Foreskin fibroblast (primary cell): ENCODE measurements at places on chromosomes 1 and 21.

GRCh38 chr21:35127851-35128250, 78.7 kb upstream of the RUNX1 start:
- DNase-seq = no peak

GRCh38 chr1:222736972-222737371, at the start of gene FAM177B:
Gene FAM177B, plus strand, starts transcription at chr1:222737202. Its CDS starts 9,344 bp downstream, at chr1:222746546.
- DNase-seq = no peak

- DNase-seq = no peak
Observed at GRCh38 chr1:81550753-81551152, 250.0 kb upstream of the ADGRL2 start.

DNA sequence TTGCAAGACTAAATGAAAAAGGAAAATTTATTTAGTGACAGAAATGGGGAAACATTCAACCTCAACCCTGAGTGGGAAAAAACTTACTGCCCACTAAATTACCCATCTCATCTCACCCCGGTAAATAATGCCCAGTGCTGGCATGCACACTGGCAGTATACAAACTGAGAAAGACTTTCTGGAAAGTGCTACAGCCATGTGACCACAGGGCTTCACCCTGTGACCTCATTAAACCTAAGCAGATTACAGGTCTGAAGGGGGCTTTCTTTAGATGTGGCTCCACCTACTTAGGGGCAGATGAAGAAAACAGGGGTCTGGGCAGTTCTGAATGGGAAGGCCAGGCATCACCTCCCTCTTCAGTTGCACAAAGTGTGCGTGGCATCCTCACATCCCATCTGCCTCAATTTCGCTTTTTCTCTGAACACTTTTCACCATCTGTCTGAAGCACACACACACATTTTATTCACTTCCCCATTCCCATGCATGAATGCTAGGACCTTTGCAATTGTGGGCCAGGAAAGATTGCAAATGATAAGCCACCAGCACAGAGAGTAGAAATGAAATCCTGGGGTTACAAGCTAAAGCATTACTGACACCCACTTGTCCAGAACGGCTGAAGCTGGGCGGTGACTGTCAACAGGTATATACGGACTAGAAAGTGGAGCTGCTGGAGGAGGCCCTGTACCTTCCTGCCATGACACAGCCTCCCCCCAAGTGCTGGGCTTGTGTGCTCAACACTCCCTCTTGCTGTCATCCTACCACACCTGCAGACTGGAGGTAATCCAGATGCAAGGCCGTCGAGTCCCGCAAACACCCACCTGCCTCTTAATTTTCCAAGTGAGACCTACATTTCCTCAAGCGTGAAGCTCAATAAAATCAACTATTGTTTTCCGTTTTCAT, 2.7 kb downstream of the NADK start:
- DNase-seq = no peak

DNA sequence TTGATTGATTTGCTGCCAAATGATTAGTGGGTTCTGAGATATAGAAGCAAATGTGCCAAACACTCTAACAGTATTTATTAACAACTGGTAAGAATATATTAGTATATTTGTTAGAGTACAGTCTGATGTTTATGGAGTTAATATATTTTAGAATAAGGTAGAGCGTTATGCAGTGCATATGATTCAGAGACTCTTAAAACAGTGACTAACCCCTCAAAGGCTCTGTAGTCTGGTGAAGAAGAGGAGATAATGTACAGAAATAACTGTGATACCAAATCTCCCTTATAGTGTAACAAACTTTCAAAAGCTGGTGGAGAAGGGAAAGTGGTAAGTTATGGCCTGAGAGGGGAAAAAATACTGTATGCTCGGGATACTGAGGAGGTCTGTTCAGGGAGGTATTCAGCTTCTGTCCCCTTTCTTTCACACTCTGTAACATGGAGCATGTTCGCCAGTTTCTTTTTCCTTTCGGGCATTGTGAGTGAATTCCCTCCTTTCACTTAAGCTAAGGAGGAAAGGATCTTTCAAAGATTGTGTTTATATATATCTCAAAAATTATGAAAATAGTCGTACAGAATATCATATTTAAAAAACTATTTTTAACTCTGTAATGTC, 121.2 kb downstream of the ADGRL2 start:
- peak; percentile 51 for DNase-seq

DNA sequence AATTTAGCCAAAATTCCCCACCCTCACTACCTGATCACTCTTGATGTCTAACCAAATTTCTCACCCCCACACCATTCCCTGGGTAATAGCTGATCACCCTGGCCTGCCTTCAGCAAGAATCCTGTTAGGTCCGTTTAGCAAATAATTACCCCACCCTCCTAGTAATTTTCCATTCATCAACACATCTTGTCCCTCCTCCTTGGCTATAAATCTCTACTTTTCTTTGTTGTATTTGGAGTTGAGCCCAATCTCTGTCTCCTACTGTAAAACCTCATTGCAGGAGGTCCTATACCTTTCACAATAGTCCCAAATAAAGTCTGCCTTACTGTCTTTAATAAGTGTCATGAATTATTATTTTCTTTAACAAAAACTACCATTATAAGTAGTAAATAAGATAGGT, 6.9 kb upstream of the PRKAA2 start:
- DNase-seq = no peak

DNA sequence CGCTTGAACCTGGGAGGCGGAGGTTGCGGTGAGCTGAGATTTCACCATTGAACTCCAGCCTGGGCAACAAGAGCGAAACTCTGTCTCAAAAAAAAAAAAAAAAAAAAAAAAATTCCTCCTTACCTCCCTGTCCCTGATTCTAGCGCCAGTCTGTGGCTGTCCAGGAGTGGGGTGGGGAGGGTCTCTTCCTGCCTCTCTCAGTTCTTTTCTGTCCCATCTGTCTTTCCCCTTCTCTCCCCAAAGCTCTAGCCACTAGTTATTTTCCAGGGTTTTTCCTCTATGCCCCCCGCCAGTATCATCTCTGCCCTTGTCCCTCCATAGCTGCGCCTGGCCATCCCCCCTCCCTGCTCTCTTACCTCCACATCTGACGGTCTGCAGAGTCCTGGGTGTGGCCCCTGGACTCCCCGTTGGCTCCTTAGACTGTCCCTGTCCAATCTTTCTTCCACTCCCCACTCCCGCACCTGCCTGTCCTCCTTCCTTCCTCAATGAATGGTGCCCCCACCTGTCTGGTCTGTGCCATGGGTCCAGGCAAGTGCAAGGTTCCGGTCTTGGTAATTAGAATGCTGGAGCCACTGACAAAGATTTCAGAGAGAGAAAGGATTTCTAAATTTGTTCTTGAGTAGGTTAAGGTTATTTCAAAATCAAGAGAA, 1.6 kb upstream of the TMEM63A start:
- no peak for DNase-seq

- no peak for DNase-seq
Observed at GRCh38 chr1:7019510-7019909, 234.3 kb downstream of the CAMTA1 start.

DNA sequence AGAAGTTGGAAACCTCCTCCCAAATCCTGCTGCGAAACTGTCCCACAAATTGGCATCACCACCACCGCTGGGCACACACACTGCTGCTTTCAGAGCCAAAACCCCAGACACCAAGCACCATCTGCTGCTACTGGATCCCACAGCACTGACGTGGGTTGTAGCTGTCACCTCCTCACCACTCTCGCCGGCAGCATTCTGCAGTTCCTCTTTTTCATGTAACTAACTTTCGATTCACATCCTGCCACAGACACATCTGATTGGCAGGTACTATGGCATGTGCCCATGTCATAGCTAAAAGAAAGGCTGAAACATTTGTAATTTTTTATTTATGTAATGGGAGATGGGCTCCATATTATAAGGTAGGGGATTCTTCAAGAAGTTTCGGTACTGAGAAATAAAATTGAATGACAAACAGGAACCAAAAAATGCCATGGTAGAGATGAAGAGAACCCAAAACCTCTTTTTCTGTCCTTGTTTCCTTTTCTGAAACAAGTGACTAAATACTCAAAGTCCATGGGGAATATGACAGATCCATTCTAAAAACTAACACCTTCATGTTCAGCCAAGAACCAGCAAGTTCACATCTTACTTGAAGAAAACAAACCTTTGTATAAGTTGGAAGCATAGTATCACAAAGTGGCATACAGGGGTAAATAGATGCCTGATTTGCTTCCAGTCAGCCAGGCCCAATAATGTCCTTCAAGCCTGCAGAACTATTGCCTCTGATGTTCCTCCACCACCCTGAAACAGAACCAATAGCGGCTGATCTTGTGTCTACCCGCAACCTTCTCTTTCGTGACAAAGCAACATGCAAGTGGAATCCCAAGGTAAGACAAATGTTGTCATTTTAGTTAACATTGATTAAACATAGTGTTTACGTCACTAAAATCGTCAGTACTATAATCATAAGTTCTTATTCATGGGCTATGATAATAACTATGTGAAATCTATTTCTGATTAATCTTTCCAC, 26.6 kb upstream of the RGS13 start:
- peak; percentile 28 for DNase-seq

DNA sequence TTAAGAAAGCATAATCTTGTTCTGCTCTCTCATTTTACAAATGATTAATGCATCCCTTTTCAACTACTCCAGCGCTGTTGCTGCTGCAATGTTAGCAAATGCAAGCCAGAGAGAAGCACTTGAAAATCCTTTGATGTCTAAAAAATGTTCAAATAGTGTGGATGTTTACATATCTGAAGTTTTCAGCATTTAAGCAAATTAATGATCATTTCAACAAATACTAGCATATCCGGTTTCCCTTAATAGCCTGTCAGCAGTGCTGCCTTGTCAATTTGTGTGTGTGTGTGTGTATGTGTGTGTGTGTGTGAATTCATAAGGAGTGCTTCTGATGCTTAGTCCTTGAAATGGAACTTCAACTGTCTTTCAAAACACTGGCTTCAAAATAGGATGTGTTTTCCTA, 48.1 kb upstream of the WNT2B start:
- DNase-seq = peak; percentile 55

DNA sequence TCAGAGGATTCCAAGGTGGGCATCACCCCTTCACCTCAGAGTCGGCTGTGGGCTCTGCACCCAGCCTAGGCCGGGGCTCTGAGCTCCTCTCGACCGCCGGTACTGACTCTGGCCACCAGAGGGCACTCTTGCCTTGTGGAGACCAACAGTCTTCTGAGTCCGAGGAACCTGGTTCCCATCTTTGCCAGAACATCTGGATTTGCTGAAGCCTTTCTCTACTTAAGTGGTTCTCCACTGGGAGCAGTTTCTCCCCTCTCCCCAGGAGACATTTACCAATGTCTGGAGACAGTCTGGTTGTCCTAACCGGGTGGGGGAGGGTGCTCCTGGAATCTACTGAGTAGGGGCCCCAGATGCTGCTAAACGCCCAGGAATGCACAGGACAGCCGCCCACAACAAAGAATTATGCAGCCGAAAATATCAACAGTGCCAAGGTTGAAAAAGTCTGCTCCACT, 9.4 kb downstream of the ETV3L start:
- DNase-seq = peak; percentile 94

- DNase-seq = no peak
Observed at GRCh38 chr1:58786927-58787245, 3.0 kb upstream of the JUN start.

DNA sequence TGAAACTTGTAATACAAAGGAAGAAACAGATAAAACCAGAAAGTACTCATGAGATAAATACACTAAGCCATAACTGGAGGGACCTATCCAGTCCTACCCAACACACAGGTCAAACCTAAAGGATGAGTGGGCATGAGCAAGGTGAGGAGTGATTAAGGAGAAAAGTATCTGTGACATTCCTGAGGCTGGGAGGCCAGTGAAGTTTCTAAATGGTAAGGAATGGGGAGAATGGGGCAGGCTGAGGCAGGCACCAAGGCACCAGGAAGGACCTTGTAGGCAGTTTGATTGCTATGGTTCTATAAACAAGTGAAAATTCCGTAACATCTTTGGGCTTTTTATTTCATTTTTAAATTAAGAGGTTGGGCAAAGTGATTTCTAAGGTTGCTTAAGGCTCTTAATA, 10.4 kb downstream of the DDX59 start:
- DNase-seq = no peak

GRCh38 chr1:17632541-17633184, 93.2 kb downstream of the ARHGEF10L start:
- DNase-seq = peak; percentile 29

GRCh38 chr1:62382658-62382955, 54.2 kb upstream of the USP1 start:
- no peak for DNase-seq

- DNase-seq = no peak
Observed at GRCh38 chr1:212601524-212601923, 7.0 kb upstream of the ATF3 start.

DNA sequence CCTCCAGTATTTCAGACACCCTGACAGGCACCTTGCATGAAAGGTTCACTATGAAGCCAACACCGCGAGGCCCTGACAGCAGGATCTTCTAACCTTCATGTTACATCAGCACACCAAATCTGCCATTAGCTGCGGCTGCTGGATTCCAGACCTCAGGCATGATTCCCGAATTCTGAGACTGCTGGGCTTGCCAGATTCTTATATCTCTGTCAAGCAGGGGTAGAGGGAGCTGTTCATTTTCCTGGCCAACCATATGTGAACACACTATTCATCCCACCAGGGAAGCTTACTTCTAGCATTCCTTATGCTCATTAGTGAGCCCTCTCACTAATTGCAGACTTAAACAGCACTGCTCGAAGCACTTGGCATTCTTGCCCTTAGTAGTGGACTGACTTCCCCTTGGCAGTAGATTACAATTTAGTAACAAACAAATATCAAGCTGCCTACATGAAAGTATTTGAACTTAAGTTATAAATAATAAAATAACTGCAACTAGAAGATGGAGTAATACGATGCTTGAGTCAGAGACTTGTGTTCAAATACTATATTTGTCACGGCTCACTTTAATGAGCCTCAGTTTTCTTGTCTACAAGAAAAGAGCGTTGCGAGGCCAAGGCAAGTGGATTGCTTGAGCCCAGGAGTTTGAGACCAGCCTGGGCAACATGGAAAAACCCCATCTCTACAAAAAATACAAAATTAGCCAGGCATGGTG, 43.3 kb downstream of the NID1 start:
- DNase-seq = no peak

DNA sequence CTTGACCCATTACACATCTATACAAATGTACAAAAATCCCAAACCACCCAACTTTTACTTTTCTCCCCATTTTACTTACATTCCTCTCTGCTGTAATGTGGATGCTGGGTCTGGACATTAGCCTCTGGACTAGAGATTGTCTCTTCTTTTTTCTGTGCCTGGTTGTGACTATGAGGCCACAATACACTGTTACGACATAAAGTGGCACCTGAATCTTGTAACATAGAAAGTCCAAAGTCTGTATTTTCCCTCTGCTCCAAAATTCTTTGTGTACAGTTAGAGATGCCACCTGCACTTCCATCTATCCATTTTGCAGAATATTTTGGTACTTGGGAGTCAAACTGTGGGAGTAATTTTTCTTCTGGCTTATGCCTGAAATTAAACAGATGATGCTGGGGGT, 22.7 kb downstream of the C21orf91 start:
- no peak for DNase-seq

- no peak for DNase-seq
Observed at GRCh38 chr1:87296206-87296605, 32.5 kb upstream of the LMO4 start.
